Muscle of back (tissue), 13 donors: ENCODE measurements at places on chromosomes 3 and 15.
A peak's percentile ranks its signal among the peaks of the same experiment; 100 is the strongest.

DNA sequence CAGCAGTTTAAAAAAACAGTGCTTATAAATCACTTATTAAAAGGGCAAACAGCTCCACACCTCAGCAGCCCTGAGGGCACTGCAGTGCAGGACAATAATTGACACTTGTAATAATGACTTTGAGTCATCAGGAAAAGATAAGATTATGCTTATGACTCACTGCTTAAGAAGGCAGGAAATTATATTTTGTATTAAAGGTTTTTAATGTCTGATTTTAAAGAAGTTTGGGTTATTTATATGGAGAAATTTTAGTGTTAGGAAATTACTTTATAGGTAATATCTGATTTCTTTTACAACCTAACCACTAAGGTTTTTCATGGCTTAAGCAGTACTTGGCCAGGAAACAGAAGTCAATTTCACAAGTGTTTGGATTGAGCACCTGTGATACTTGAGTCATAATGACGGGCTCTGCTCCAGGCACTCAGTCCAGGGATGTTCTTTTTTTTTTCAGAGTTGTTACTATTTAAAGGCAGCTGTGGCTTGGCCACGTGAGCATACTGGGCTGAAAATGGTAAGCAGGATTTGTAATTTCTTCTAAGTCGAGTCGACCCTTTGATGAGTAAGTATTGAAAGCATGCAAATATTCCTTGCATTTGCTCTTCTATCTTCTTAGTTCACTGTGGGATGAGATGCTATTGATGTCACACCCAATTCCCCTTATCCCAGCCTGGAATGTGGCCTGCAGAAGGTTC is 21.6 kb upstream of the SLC6A20 start:
- peak; percentile 82 for DNase-seq

DNA sequence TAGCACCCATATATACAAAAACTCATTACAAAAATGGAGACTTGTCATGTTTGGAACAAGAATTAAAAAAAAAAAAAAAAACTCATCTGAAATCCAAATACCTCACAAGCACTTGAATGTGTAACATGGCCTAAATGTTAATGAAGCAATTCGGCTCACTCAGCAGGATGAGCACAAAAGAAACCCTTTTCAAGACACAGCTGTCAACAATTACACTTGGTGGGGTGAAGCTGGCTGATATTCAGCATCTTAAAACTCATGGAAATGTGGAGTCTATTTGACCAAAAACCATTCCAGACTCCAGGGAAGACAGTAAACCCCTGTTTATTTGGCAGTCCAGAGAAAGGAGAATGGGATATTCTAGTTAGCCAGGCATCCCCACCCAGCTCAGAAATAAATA is 205.4 kb upstream of the TSC22D2 start:
- DNase-seq = no peak

GRCh38 chr3:100277255-100277800 is 16.5 kb downstream of the TBC1D23 start:
- DNase-seq = no peak

GRCh38 chr3:44682182-44682896 is 30.1 kb upstream of the ZNF502 start:
- peak; percentile 4 for DNase-seq

- no peak for DNase-seq
Measured at GRCh38 chr3:132509096-132509495, 88.0 kb upstream of the ACKR4 start.

DNA sequence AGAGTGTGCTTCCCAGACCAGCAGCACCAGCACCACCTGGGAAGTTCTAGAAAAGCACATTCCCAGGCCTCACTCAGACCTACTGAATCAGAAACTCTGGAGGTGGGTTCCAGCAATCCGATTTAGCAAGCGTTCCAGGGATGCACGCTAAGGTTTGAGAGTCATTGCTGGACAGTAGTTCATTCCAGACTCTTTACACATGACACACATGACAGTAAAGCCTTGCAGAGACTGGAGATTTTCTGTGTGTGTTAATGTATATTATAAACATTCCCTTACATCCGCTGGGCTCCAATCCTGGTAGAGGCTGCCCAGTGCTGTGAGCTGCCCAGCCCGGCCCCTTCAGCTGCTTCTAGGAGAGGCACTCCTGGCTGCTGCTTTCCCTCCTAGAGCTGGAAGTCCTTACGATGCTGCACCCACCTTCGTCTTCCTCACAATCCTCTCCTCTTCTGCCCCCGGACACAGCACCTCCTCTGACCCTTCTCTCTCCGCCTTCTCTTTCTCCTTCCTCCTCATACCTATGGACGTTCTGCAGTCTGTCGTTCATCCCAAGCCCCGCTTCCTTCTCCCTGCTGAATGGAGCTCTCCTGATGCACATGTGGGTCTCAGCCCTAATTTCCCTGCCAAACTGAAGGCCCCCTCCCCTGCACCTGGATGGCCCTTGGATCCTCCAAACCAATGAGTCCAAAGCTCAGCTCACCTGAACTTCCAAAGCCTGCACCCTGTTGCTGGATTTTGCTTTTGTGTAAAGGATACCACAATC is 44.4 kb downstream of the ITGA11 start:
- DNase-seq = no peak

DNA sequence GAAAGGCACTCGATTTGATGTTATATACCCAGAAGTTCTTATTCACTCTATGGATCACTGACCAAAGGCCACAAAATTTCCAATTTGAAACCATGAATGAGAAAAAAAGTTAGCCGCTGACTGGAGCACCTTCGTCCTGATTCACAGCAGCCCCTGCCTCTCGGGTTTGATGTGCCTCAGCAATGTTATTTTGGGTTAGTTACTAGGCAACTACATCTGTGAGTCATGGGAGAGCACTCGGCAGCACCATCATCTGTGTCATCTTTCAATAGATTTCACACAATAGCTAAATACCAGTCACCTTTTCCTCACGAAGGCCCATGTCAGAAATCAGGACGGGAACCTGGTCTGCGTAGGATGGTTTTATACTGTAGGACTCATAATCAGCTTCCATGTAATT is 269.2 kb downstream of the ZBBX start:
- peak; percentile 26 for DNase-seq

- DNase-seq = no peak
Measured at GRCh38 chr15:29094711-29095110, 174.9 kb downstream of the NSMCE3 start.

- DNase-seq = no peak
Measured at GRCh38 chr15:96331945-96332636, 1.6 kb downstream of the NR2F2 start.

DNA sequence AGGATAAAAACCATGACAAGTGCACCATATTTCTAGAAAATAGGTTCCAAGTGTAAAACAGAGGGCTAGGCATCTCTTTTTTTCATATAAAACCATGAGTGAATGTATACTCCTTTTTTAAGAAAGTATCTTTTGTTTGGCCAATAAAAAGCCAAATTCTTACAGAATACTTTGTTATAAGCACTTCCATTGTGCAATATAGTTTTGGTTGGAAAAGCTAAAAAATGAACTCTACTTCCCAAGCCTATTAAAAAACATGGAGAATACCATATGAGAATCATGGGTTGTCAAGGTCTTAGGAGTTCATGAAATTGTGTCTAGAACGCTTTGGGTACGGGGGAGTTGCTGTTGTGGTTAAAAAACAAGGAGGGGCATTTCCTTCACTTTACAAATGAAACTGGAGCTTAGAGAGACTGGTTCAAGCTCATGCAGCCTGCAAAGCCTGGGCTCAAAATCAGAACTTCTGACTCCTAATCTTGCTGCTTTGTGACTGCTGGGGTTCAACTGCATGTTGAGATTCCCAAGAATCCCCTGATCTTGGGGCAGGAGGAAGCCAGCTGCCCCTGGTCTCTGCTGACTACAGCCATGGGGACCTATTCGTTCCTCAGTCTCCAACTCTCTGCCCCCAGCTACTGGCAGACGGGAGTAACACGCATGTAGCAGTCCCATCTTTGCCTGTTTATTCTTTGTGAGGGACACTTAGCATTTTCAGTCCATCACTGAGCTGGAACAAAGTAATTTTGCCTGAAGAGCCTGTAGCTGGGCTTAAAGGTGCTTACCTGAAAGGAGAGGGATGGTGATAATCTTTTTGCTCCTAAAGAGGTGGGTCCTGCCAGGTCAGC is 229.1 kb downstream of the CHST2 start:
- no peak for DNase-seq

DNA sequence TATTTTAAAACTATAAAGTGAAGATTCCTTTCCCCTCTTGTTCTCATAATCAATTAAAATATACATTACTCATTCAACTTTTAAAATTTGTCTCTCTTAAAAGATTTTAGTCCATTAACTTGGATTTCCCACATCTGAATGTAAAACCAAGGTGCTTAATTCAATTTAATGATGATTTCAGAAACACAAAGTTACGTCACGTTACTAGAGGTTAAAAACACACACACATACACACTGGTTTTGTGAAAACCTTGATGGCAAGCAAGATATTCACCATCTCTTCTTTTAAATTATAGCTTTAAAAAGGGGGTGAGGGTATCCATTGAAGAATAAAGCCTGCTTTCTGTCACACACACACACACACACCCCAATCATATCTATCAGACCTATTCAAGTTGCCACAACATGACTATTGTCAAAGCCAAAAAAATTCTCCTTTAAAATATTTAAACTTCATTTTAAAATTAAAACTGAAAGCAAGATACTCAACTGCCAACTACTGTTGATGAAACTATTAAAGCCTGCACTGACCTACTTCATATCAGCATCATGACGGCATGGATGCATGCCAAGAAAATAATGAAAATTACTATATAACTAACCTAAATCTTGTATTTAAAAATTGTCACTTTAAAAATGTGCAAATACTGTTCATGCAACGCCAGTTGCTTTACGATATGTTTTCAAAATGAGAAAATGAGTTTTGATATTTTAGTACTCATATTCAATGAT is 2.1 kb downstream of the RFX7 start:
- no peak for DNase-seq

GRCh38 chr3:102059145-102059943 is 210.0 kb downstream of the NFKBIZ start:
- DNase-seq = no peak

DNA sequence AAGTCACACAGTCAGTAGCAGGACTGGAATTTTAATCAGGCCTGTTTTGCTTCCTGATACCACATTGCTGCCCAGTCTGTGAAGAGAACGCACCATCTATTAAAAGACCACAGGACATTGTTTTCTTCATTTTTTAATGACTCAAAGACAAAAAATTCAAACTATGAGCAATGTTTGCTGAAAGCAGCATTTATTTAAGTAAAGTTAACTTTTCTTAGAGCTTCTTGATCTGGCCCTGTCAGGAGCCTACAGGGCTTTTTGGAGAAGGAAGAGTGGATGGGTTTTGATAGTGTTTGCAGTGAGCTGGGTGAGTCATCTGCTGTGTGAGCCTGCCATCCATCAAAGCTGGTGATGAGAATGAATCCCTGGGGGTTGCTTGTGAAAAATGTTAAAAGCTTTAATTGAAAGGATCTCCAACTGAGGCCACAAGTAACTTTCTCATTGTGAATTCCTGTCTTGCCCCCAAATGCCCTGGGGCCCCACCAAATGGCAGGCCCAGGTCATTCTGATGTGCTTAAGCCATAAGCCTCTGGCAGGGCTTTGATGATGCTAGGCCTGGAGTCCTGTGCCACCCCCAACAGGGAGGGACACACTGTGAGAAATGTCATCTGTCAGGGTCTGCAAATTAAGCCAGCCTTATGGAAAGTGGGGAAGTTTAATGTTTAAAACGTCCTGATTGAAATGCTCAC is 136.2 kb upstream of the PFN2 start:
- DNase-seq = peak; percentile 96

DNA sequence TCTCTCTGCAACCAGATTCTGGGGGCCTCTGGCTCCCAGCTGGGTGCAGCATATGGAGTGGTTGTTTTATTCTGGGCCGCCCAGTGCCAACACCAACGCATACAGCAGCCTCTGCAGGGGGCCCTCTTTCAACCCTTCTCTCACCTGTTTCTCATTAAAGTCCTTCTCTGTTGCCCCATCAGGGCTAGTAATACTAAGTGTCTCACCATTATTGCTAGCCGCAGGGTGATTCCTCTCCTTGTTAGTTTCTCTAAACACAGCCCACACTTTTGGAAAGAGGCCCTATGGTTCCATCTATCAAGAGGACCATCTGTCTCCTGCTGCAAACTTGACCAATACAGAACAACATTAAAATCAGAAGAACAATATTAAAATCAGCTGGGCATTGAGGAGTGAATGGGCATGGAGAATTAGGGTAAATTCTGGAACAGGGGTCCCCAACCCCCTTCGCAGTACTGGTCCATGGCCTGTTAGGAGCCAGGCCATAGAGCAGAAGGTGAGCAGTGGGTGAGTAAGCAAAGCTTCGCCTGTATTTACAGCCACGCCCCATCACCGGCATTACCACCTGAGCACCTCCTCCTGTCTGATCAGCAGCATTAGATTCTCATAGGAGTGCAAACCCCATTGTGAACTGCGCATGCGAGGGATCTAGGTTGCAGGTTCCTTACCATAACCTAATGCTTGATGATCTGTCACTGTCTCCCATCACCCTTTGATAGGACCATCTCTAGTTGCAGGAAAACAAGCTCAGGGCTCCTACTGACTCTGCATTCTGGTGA is 36.5 kb downstream of the ALS2CL start:
- no peak for DNase-seq

- no peak for DNase-seq
Measured at GRCh38 chr3:32848215-32848614, 30.4 kb downstream of the TRIM71 start.

GRCh38 chr15:78206326-78207109 is 27.8 kb downstream of the ACSBG1 start:
- DNase-seq = no peak

- DNase-seq = no peak
Measured at GRCh38 chr3:182005701-182006100, 294.0 kb downstream of the SOX2 start.

GRCh38 chr15:55980511-55980910 is 12.9 kb downstream of the NEDD4 start:
- no peak for DNase-seq

DNA sequence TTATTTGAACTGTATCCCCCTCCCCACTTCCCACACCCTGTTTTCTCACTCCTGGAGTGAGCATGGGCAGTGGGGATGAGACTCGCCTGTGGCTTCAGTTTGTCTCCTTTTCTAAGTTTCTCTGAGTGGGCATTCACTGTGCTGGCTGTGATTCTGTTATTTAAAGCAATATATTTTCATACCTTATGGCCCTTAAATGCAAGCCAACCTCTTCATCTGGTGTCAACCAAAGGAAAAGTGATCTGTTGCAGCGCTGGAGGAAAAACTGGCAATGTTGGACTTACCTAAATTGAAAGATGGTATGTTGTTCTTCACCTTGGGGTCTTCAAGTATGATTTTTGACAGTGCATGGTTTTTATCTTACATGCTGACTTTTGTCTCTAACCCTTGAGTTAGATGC is 56.1 kb downstream of the RBM6 start:
- DNase-seq = no peak

GRCh38 chr3:104582092-104582491 is 784.6 kb upstream of the ALCAM start:
- no peak for DNase-seq

- no peak for DNase-seq
Measured at GRCh38 chr3:182909318-182910040, 70.9 kb downstream of the DCUN1D1 start.

DNA sequence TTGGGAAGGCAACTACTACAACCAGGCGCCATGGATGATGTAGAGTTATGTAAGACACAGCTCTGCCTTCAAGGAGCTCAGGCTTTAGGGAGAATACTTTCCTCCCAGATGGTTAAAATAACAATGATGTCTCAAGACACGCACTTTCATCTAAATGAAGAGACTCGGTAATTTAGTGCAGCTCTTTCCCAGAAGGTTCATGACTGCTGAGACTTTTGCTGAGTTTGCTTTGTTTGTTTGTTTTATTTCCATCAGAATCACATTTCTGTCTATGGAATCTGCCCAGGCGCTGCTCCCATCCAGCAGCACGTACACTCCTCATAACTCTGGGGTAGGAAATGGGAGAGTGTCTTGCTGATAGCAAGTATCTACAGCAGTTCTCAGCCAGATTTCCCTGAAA is 33.9 kb upstream of the MEX3B start:
- DNase-seq = no peak
